Activated naive CD4-positive, alpha-beta T cell treated with anti-CD3 and anti-CD28 coated beads, Interleukin-2, amount 50 U/mL, for 72 hours (primary cell): ENCODE measurements at places on chromosomes 4 and X.
A peak's percentile ranks its signal among the peaks of the same experiment; 100 is the strongest.

DNA sequence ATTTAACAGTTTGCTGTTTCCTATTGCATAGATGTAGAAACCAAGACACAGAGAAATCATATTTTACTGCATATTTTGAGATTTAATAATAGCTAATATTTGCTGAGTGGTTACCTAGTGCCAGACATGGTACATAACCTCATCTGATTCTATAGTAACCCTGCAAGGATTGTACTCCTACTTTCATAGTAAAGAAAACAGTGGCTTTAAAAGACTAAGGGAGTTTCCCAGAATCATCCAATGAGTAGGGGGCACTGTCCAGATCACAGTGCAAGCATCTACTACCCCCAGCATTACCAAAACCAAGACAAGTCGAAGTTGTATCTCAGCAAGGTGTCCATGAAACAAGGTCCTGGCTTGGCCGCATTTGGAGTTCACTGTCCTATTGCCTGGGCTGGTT, 224.5 kb upstream of the TENM3 start:
- DNase-seq, result no peak

- no peak for DNase-seq
Measured at GRCh38 chrX:128460835-128461234, 408.6 kb upstream of the ACTRT1 start.

GRCh38 chrX:103879339-103879738, 47.3 kb upstream of the RAB9B start:
- DNase-seq, result no peak

- DNase-seq, result no peak
Measured at GRCh38 chr4:41218703-41219102, 4.4 kb upstream of the APBB2 start.

DNA sequence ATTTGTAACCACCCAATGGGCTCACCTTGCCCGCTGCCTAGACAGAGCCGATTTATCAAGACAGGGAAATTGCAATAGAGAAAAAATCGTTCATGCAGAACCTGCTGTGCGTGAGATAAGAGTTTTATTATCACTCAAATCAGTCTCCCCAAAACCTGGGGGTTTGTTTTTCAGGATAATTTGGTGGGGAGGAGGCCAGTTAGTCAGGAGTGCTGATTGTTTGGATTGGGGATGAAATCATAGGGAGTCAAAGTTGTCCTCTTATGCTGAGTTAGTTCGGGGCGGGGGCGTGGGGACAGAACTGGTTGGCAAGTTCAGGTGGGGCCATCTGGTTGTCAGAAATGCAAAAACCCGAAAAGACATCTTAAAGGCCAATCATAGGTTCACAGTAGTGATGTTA, 203.0 kb downstream of the MAB21L2 start:
- no peak for DNase-seq

DNA sequence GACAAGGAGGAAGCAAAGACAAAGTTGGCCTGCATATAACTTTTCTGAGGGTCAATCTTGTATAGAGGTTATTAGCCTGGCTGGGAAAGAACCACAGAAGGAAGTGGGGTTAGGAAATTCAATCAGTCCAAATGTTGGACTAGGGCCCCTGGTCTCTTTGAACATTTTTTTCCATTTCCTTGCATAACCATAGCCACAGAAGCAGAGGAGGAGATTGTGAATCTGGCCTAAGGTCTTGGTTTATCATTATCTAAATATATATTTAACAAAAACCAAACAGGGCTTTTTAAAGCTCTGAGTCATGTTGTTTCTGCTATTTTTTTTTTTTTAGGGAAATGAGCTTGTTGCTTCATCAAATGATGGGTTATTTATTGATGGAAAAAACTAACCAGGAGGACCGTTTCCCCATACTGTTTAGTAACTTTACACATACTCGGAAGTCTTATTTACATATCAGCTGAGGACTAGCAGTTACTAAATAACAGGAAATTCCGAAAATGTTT, 97.7 kb upstream of the ACSL4 start:
- DNase-seq, result no peak

- DNase-seq, result no peak
Measured at GRCh38 chr4:121709766-121710405, 13.1 kb upstream of the ANXA5 start.

GRCh38 chrX:25356456-25356855, 340.7 kb upstream of the ARX start:
- no peak for DNase-seq

GRCh38 chr4:147891476-147892115, 159.7 kb downstream of the ARHGAP10 start:
- no peak for DNase-seq

DNA sequence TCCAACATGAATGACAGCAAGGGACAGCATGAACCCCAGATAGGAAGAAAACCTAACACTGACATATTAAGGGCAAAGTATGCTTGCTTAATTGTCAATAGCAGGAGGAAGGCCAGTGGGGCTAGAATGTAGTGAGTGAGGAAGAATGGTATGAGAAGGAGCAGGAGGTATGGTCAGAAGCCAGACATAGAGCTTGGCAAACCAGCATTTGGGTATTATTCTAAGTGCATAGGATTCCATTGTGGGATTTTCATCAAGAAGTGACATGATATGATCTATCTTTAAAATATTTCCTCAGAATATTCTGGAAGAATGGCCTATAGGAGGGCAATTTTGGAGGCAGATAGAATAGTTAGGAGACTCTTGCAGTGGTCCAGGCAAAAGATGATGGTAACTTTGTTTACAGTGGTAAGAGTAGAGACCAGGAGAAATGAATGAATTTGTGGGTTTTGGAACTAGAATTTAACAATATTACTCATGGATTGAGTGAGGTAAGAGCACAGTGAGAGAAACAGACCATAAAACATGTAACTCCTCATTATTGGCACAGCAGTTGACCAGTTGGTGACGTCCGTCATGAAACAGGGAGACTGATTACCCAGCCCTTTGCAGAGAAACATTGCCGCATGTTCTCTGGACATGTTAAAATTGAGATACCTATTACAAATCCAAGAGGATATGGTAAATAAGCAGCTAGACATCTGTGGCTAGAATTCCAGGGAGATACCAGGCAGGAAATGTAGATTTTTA, 246.5 kb upstream of the HS3ST1 start:
- no peak for DNase-seq

GRCh38 chr4:1466034-1466862, 60.0 kb upstream of the NKX1-1 start:
- no peak for DNase-seq

DNA sequence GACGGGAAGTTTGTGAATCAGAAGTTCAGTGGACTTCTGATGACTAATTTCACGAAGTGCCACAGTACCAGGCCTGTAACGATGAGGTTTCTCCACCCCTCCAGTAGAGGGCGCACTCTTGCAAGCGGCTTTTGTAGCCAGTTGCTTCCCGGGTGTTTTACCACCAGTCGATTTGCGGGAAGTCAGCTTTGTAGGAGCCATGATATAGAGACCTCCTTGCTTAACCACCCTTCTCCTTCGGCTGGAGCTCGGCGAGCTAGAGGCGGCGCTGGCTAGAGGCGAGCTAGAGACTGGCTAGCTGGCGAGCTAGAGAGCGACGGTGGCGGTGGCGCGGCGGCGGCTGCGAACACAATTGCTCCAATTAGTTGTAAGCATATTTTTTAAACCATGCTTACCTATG, 72.0 kb downstream of the IL1RAPL1 start:
- DNase-seq, result no peak

- no peak for DNase-seq
Measured at GRCh38 chrX:69530306-69530705, 26.2 kb downstream of the NALF2 start.

DNA sequence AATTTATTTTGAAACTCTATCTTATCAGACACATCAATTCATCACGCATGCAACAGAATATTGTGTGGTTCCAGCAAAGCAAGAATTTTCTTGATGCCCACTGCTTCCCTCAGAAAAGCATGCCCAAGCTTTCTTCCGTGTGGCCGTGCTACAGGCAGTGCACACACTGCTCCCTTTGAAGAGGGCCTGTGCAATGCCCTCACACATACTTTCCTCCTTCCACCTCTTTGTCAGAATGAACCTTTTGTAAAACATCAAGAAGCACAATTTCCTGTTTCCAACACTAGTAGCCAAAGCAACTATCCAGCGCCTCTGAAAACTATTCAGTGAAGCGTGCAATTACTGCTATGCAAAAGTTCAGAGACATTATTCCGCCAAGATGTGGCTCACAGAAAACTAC, 201.7 kb downstream of the NLGN4X start:
- no peak for DNase-seq

- DNase-seq, result no peak
Measured at GRCh38 chr4:153547520-153547919, 81.4 kb downstream of the TMEM131L start.

- no peak for DNase-seq
Measured at GRCh38 chr4:76305033-76305687, 1.4 kb upstream of the STBD1 start.

GRCh38 chr4:14862891-14863290, 139.4 kb upstream of the CPEB2 start:
- DNase-seq, result no peak

GRCh38 chrX:66046612-66047235, 6.8 kb upstream of the VSIG4 start:
- DNase-seq, result no peak

GRCh38 chr4:148369919-148370318, 72.3 kb downstream of the NR3C2 start:
- DNase-seq, result no peak

DNA sequence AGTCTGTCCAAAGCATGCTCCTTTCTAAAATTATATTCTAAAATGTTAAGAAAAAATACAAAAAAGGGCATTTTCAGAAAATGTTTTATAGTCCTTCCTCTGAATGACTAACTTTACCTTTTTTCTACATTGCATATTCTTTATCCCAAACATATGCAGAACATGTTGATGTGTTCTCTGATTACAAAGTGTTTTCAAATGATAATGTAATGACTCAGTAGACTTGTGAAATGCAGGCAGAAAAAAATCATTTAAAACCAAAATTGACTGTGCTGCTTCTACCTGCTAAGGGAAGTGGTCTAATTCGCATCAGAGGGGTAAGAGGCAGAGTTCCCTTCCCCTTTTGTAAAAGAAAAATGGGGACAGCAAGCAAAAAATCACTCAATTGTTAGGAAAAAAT, 22.7 kb upstream of the YTHDC1 start:
- no peak for DNase-seq

GRCh38 chr4:139015948-139016471, 429 bp downstream of the NOCT start:
- peak; percentile 52 for DNase-seq

DNA sequence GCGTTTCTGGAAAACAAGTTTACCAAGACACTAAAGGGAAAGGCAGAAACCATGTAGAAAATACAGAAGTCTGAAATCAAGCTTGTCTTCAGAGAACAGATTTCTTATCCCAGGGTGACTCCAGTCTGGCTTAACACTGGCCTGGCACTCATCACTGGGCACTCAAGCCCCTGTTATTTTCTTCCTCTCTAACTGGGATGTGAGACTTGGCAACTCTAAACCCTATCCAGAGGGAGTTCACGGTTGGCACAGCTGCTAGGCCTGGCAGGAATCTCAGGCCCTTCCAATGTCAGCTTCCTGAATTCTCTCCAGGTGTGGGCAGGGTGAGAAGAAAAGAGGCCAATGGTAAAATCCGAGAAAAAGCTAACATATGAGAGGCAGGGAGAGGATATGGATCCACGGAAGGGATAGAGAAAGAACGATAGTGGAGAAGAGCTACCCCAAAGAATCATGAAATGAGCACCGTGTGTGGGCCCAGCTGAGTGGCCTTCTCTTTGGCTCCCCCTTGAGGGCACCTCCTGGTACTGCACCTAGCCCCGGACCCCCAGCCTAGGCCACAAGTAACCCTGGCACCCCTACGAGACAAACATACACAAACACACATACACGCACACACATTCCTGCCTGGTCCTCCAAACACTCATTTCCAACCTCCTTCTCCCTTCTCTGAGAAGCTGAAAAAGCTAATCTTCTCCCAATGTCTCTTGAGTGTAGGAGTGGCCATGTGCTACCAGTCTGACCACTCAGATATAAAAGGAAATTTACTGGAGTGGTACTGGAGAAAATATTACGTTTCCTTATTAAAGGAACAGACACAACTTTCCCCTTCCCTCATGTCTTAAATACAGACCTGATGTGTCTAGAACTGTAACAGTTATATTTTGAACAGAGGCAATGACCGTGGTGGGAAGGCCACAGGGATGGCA, 16.6 kb upstream of the PTCHD1 start:
- peak; percentile 46 for DNase-seq

DNA sequence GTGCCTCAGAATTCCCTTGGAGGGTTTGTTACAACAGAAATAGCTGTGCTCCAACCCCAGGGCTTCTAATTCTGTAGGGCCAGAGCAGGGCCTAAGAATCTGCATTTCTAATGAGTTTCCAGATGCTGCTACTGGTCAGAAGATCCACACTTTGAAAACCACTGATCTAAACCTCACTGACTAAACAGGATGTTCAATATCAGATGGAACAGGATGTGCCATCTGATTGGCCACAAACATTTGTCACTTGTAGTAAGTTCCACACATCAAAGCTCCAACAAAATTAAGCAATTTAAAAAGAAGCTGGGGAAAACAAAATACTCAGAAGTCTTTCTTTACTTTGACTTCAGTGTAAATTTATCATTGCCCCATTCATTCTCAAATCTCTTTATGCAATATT, 14.3 kb downstream of the CASK start:
- DNase-seq, result no peak

GRCh38 chr4:55089916-55090315, 35.5 kb downstream of the KDR start:
- DNase-seq, result no peak

DNA sequence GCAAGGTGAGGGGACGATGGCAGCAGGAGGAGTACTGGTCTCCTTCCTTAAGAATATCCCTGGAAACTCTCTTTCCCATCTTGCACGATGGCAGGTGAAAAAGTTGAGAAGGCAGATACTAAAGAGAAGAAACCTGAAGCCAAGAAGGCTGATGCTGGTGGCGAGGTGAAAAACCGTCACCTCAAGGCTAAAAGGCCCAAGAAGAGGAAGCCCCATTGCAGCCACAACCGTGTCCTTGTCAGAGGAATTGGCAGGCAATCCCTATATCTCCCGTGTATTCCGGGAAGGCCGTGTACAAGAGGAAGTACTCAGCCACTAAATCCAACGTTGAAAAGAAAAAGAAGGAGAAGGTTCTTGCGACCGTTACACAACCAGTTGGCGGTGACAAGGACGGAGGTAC, 40.0 kb downstream of the CRLF2 start:
- no peak for DNase-seq

DNA sequence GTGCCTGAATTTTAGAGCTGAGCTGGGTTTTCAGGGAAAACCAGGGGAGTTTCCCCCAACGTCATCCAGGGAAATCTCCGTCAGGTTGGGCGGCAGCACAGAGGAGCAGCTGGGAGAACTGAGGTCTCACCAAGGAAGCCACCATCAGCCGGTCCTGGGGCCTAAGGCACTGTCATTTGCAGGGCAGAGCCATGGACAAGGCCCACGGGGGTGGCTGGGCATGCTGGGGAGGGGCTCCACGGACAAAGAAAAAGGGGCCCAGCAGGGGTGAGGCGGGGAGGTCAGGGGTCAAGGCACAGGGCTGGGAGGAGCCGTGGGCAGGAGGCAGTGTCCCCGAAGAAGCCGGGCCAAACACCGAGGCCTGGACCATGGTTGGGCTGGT, 109.8 kb downstream of the HMX1 start:
- peak; percentile 37 for DNase-seq

- DNase-seq, result no peak
Measured at GRCh38 chr4:20194123-20195013, 57.3 kb upstream of the SLIT2 start.

- no peak for DNase-seq
Measured at GRCh38 chrX:24243692-24244091, 70.2 kb downstream of the SUPT20HL2 start.

GRCh38 chr4:121786221-121786620, 14.9 kb upstream of the EXOSC9 start:
- no peak for DNase-seq
